ENCODE measurements at places on chromosomes 16 and 17. TPM values are rescaled to one million over a fixed set of nuclear protein-coding genes. Genes with fewer than 3 reads are reported as not detected.
A peak's percentile ranks its signal among the peaks of the same experiment; 100 is the strongest.

The CNTNAP4 gene
- total RNA-seq: 0.28 TPM

The PKMYT1 gene
- total RNA-seq: 16.5 TPM

DNA sequence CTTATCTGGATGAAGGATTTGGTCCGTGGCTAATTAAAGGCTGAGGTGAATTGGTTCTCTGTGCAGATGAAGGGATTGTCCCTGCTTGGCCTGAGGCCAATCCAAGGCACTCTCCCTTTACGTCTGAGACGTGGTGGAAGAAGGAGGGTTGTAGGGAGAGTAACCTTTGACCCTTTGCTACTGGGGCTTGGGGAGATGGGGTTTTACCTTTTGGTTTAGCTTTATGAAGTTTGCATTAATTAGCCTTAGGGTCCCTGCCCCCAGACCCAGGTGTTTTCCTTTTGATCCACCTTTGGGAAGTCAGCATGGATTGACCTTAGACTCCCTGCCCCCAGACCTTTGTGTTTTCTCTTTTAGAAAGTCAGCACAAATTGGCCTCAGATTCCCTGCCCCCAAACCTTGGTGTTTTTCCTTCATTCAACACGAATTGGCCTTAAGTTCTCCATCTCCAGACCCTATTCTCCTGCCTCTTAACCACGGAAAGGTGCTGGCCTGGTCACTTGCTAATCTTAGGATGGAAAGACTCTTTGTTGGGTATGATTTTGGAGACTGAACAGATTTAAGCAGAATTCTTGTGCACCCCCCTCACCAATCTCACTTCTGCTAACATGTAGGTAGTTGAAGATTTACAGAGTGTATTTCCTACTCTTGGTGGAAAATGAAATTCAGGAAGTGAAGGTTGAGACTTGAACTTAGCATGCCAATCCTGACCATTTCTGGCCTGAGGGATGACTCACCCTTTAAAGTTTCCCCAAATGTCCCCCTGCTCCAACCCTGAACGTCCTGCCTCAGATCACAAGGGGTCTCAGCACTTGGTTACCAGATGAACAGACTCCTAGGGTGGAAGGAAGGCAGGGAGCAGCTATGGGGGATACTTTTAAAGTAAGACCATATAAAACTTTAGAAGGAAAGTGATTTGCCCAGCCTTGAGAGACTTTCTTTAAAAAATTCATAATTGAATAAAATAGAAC lies 23.1 kb upstream of the MMD start:
- no peaks in the 10 kb centered on the region for H3K27me3 ChIP-seq
- no peaks in the 10 kb centered on the region for H3K4me1 ChIP-seq
- H3K36me3 ChIP-seq: no peaks in the 10 kb centered on the region
- no peak for DNase-seq

DNA sequence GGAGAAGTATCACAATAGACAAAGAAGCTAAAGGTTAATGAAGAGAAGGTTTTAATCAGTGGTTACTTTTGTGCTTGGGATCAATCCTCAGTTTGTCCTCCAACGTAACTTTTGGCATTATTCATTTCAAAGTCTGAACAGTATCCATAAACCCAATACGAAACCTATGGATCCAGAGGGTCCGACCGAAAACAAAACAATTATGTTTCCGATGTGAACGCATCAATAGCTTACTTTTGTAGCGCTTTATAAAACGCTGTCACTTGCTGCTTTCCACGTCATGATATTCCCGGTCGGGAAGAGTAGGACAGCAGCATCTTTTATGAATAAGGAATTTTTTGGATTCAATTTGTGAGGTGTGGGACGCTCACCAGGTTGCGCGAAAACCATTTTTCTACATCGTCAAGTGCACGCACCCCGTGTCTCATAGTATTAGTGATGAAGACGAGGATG lies 383.8 kb downstream of the ZFHX3 start:
- H3K27me3 ChIP-seq: no peaks in the 10 kb centered on the region
- H3K27ac ChIP-seq: no peak overlapping the region
- H3K4me3 ChIP-seq: peak overlapping the region; percentile 97
- H3K4me1 ChIP-seq: peaks cover 13% of the 10 kb centered on the region

- no peak for DNase-seq
- H3K4me3 ChIP-seq: no peak overlapping the region
Measured at GRCh38 chr17:78383725-78384471, 5.4 kb downstream of the PGS1 start.

DNA sequence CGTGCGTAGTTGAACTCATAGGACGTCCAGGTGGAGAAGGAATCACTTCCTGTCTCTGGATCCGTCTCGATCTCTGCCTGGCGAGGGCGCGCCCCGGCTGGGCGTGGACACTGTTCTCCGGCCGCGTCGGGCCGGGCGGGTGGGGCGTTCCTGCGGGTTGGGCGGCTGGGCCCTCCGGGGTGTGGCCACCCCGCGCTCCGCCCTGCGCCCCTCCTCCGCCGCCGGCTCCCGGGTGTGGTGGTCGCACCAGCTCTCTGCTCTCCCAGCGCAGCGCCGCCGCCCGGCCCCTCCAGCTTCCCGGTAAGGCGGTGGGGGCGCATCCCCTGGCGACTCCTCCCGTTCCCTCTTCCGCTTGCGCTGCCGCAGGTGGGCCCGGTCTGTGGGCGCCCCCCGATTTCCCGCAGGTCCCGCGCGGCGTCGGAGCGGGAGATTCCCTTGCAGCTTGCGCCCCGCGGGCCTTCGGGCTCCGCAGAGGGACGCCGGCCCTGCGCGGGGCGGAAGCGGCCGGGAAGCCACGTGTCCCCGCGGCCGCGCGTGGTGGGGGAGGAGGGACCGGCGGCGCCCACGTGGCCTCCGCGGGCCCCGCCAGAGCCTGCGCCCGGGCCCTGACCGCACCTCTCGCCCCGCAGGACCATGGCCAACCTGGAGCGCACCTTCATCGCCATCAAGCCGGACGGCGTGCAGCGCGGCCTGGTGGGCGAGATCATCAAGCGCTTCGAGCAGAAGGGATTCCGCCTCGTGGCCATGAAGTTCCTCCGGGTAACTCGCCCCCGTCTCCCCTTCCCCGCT lies at the start of gene NME2:
TSS of gene NME2 (plus strand) at position 214 of the 789 bp plus-strand sequence. CDS start at position 634, 420 bp downstream.
- H3K4me3 ChIP-seq: peak within 1 kb of the TSS; percentile 78
- H3K36me3 ChIP-seq: peaks cover 33% of the 10 kb centered on the region
- peak; percentile 53 for DNase-seq
- no peaks in the 10 kb centered on the region for H3K27me3 ChIP-seq

DNA sequence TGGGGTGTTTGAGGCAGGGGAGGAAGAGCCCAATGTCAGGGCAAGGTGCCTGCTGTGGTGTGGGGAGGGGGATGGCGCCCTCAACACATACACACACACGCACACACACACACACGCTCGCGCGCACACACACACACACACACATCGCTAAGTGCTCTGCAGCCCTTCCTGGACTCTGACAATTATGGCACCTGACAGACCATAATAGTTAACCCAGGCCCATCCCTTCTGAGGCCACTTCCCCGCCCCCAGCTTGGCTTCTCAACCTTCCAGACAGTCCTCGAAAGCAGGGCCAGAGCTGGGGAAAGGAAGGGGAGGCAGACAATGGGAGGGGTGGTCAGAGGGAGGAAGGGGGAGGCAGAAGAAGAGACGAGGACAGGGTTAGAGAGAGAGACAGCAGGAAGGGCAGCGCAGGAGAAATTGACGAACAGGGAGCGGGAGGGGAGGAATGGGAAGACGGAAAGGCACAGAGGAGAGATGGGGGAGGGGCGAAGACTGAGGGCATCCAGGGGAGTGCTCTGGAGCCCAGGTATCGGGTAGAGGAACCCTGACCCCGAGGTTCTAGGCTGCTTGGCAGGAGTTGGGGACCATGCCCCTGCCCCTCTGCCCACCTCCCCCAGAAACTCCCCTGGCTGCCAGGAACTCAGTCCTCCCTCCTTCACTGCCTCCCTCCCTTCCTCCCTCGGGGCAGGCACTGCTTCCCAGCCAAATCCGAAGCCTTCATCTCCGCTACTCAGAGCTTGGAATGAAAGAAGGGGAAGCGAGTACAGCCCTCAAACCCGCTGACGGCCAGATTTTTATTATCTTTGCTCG lies 4.0 kb downstream of the SRCIN1 start:
- no peaks in the 10 kb centered on the region for H3K36me3 ChIP-seq
- no peak overlapping the region for H3K4me3 ChIP-seq
- H3K27ac ChIP-seq: no peak overlapping the region
- no peak for DNase-seq
- peaks cover 96% of the 10 kb centered on the region for H3K27me3 ChIP-seq
- peaks cover 15% of the 10 kb centered on the region for H3K4me1 ChIP-seq

All from thymus (tissue), 14 donors.